ENCODE measurements at places on chromosomes 7 and 10.

DNA sequence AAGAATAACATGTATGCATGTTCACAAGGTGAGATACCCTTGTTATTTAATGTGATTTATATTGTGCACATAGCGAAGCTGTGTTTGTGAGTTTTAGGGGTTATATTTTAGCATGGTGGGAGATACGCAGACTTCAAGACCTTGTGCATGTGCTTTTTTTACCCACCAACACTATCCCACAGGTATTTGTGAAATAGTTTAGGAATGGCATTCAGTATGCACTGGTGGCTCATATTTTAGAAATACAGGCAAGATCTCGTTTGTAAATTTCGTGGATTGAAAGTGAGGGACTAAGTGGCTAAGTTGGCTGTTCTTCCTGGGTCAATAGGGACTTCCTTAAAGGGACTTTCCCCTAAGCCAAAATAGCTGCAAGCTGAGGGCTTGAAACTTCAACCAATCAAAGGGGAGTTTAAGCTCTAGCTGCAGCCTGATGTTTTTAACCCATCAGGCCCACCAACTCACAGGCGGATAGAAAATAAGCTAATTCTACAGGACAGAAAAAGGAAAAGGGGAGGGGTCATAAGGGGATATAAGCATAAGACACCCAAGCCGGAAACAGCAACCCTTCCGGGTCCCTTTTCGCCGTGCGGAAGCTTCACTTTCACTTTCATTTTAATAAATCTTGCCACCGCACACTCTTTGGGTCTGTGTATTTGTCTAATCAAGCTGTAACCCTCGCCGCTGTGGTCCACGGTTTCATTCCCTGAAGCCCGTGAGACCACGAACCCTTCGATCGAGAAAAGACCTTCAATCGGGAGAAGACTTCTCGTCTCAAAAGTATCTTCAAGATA lies 291.0 kb downstream of the GPR158 start:
- DNase-seq, result no peak

DNA sequence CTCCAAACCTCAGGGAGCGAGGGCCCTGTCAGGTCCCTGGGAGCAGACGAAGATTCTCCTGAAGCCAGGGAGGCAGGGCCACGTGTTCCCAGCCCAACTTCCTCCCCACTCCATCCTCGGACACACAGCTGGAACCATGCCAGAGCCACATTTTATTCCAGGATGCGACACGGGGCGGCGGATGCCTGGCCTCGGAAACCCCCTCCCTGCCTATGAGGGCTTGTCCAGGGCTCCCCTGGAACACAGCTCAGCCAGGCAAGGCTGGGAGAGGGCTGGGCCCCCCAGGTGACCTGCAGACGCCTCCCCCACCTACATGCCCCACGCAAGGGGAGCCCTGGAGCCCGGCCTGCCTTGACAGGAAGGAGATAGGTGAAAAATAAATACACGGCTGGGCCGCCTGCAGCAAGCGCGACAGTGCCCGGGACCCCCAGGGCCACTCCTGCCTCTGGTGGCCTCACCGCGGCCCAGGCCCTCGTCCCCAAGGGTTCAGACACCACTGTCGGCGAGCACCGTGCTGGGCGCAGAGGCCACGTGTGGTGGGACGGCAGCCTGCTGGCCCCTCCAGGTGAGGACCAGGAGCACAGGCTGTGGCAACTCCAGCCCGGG lies 21.5 kb downstream of the GET4 start:
- DNase-seq, result no peak

- DNase-seq, result no peak
Observed at GRCh38 chr7:154907651-154908620, 95.0 kb downstream of the PAXIP1 start.

GRCh38 chr7:57300747-57301146 lies 149.2 kb upstream of the ZNF716 start:
- DNase-seq, result no peak

GRCh38 chr7:875476-876076 lies 778 bp upstream of the GET4 start:
- no peak for DNase-seq

- DNase-seq, result no peak
Observed at GRCh38 chr7:17230099-17230807, 68.2 kb upstream of the AHR start.

- DNase-seq, result no peak
Observed at GRCh38 chr10:77644557-77645243, 7.1 kb upstream of the KCNMA1 start.

DNA sequence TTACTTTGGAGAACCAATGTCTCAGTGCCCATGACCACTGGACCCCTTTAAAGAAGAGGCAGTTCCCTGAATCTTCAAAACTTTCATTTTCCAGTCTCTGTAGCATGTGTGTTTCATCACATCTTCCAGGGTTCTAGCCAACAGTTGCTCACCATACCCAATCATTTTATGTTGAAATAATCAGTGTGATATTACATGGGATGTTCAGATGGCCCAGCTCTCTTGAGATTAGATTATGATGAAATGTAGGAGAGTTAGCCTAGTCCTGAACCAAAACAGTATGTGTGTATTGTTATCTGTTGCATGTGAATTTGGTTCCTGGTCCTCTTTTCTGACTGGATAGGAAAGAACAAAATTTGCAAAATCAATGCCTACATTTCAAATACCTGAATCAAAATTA lies 144.5 kb downstream of the ANKRD7 start:
- DNase-seq, result no peak

- no peak for DNase-seq
Observed at GRCh38 chr7:112018305-112019030, 187.7 kb downstream of the DOCK4 start.

- DNase-seq, result no peak
Observed at GRCh38 chr7:119413314-119413805, 859.6 kb upstream of the KCND2 start.

- DNase-seq, result no peak
Observed at GRCh38 chr10:100528921-100529474, 673 bp downstream of the NDUFB8 start.

GRCh38 chr10:58773341-58773740 lies 260.7 kb downstream of the BICC1 start:
- DNase-seq, result no peak

DNA sequence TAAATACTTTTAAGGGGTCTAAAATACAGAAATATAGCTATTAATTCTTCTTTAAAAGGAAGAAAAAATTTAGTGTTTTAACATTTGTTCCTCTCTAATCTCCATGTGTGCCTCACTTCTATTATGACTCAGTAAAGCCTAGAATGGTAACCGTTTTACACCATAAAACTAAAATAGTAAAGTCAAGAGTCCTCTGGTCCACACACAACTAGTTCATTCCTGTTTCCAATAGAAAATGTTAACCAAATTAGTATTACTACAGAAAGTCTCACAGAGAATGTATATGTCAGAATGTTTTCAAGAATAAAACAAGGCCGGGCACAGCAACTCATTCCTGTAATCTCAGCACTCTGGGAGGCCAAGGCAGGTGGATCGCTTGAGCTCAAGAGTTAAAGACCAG lies 55.8 kb downstream of the CNOT4 start:
- DNase-seq, result no peak

DNA sequence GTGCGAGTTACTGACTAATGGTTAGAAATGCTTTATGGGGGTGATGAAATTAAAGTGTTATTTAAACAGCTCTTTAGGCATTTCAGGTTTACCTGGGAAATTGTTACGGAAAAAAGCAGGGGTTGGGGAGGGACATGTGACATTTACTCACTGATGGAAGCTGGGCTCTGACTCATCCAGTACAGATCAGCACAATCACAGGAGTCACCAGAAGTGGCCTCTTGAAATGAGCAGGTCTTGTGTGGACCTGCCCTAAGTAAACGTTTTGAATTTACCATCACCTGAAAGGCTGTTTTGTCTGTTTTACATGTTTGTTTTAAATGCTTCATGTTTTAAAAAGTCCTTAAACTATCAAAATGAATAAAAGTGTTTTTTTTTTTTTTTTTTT lies 2.3 kb downstream of the GLRX3 start:
- DNase-seq, result no peak

GRCh38 chr10:1961989-1962388 lies 224.7 kb upstream of the ADARB2 start:
- no peak for DNase-seq

DNA sequence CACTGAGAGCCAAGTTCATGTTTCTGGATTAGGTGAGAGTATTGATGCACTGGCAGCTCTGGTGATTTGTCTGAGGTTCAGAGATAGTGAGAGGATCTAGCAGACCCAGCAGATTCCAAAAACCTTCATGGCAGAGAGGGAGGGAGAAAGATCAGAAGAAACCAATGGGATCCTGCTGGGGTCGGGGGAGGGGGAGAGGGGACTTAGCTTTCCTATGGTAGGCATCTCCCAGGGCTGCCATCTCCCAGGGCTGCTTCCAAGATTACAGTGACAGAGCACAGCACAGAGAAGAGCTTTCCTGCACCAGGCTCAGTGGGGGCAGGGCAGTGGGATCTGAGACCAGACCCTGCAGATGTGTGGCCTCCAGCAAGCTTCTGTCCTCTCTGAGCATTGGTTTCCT lies 76.8 kb upstream of the GDF10 start:
- DNase-seq, result no peak

DNA sequence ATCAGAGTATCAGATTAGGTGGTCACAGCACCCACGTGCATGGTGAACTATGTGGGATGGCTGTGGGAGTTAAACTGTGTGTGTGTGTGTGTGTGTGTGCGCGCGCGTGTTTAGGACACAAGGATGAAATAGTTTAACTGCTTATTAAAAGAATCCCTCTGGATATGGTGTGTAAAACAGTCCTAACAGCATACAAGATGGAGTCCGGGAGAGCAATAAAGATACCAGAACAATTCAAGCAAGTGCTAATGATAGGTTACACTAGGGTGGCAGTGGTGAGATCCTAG lies 202.2 kb downstream of the IPMK start:
- no peak for DNase-seq

DNA sequence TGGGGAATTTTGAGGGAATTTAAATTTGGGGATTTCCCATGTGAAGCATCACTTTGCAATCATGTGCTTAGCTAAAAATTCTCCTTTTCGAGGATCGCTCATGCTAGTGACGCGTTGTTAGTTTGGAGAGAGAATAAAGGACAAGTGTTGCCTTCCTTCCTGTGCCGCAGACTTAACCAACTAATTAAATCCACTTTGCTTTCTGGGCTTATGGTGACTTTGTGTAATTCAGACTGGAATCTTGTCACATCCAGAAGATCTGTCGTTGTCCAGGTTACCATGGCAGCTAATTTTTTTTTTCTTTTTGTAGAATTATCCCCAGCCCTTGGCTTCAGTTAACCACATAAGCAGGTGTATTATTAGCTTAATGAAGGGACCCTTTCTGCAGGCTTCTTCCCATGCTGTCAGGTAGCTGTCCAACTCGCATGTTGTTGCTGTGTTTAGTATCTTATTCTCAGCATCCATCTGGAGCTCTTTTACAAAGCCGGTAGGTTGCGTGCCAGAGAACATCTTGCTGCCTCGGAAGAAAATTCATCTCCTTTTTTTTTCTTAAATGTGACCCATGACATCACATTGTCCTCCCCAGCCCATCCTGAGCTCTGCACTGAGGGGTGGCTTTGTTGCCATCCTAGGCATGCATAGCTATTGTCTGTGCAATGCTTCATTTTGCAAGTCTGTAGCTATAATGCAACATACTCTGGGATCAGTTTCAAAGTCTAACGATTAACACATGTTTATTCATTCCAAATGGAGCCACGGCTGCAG lies 47.2 kb upstream of the NRP1 start:
- no peak for DNase-seq

DNA sequence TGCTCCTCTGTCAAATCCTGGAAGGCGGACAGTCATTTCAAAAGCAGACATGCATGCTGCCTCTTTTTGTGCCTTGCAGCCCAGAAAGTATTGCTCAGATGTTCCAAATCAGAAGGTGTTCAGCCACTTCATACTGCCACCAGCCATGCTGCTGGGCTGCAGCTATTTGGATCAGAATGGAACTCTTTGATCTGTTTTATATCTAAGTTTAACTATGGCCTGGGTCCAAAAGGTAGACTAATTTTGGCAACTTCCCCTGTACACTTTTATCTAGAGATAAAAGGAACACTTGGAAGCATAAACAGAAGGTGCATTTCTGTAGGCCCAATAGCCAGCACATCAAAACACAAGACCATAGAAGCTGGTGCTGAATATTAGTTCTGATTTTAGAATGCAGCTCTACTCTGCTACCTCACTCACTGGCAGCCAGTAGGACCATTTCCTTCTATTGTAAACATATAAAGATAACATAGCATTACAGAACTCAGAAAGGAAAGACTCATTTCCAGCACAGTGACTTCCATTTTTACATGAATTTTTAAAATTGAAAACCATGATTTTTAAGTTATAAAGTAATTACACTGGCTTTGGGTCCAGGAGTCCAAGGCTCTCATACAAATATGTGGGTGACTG lies 143.1 kb upstream of the CAV2 start:
- no peak for DNase-seq

GRCh38 chr10:13960603-13961002 lies 370.1 kb downstream of the FRMD4A start:
- no peak for DNase-seq

DNA sequence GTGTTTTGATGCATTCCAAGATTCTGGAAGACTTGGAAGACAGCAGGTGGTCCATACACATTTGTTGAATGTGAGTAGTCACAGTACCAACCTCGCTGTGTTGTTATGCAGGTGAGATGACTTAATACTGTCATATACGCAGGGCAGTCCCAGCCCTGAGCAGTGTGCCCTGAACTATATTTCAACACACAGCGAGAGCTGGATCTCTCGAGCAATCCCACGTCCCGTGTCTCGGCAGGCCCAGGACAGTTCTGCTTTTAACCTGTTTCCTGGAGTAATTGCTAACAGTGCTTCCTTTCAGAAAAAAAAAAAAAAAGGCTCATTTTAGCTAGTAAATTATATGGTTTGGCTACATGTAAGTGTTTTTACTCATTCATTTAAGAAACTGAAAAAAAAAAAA lies 179.7 kb downstream of the PRKCQ start:
- DNase-seq, result no peak

DNA sequence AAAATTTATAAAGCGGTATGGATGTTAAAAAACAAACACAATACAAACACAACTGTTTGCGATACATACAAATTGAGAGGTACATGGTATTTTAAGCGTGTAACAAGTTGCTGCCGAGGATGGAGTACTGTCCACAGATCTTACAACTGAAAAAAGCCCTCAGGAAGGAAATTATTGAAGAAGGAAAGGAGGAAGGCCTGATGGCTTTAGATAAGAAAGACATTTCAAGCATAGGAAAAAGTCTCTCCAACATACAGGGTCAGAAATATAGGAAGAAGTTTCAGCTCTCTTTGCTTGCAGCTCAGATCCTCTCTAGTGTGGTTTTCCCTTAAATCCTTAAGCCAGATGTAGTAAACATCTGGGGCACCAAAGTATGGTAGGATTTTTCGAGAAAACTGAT lies 25.0 kb downstream of the RBM28 start:
- no peak for DNase-seq

GRCh38 chr10:2120746-2121145 lies 383.4 kb upstream of the ADARB2 start:
- no peak for DNase-seq

DNA sequence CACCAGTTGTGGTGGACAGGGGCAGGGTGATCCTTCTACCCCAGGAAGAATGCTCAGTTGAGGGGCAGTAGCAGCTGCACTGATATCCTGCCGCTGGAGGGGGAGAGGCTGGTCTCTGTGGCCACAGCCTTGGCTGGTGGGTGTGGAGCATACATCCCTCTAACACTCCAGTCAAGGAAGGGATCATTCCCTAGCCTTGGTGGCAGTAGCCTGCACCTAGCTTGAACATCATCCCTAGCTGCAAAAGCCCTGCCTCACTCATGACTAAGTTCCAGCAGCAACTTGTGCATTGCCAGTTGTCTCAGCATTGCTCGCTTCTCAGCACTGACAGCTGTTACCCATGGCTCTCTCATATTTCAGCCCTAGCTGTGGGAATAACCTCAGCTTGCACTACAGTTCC lies 688.9 kb upstream of the POT1 start:
- no peak for DNase-seq

GRCh38 chr7:88115816-88116215 lies 104.0 kb downstream of the SRI start:
- DNase-seq, result no peak

Data from substantia nigra (tissue), 51 donors.